NCI-H1417 treated with DMSO at 0.1 percent for 48 hours (cell line): ENCODE measurements at places on chromosomes 2 and 18.

DNA sequence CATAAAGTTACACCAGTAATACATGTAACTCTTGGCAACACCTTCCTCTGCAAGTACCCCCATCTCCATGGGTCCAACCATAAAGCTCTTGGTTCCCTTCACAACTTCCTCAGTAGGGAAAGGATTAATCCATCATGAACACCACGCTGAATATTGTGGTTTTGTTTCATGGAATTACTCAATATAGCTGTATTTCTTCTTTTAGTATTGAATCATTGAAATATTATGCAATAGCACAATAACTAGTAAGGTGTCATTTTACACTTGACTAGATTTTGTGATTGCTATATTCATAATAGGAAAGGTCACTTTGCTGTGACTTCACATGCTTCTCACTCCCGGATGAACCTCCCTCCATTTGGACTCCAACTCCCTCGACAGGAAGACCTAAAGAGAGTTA lies 29.7 kb upstream of the PID1 start:
- no peak for DNase-seq

- no peak for DNase-seq
Observed at GRCh38 chr2:218854860-218855259, 4.7 kb upstream of the WNT6 start.

DNA sequence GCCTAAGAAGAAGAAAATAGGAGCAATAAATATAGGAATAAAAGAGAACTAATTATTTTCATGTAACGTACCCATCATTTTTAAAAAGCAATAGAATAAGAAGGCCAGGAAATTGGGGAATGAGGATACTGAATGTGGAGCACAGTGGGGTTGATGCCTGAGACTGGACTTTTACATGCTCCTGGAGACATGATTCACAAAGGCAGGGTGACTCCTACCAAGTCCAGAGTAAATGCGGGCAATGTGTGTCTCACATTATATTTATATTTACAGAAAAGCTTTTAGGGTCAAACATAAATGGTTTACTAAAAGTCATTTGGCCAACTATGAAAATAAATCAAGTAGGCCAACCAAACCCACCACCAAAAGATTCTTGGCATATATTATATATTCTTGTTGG lies 87.9 kb upstream of the COL5A2 start:
- no peak for DNase-seq

DNA sequence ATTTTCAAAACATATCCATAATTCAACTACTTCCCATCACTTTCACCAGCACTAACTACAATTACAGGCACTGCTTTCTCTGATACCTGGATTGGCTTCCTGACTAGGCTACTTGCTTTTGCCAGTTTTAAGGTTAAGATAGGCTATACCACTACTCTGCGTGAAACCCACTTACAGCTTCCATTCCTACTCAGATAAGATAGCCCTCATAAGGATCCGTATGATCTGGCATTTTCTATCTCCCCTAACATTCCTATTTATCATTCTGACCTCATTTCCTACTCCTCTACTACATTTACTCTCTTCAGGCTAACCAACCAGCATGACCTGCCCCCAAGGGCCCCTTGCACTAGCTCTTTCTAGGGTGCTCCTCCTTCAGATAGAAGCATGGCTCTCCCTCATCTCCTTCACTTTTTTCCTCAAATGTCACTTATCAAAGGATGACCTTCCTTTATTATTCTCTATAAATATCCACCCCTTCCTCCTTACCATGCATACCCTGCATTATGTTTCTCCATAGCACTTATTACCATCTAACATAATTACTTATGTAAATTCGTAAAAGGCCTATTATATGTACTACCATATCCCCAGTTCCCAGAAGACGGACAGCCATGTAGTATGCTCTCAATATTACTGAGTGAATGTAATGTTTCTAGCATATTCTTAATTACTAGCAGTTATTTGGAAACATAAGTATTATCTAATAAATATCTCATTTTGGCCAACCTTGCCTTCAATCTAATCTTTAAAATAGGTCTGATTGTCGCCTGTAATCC lies 4.4 kb downstream of the TIA1 start:
- no peak for DNase-seq

GRCh38 chr2:9770308-9771100 lies 72.8 kb upstream of the TAF1B start:
- DNase-seq, result peak; percentile 31

DNA sequence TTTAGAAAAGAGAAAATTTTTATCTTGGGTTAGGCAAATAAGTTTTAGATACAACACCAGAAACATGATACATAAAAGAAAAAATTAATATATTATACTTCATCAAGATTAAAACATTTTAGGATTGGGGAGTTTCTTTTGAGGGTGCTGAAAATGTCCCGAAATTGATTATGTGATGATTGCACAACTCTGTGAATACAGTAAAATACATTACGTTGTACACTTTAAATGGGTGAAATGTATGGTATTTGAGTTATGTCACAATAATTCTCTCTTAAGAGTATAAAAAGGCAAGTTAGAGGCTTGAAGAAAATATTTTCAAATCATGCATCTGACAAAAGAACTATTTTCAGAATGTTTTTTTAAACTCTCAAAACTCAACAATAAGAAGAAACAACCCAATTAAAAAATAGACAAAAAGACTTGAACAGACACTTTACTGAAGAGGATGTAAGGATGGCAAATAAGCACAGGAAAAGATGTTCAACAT lies 36.2 kb upstream of the INO80C start:
- DNase-seq, result no peak

DNA sequence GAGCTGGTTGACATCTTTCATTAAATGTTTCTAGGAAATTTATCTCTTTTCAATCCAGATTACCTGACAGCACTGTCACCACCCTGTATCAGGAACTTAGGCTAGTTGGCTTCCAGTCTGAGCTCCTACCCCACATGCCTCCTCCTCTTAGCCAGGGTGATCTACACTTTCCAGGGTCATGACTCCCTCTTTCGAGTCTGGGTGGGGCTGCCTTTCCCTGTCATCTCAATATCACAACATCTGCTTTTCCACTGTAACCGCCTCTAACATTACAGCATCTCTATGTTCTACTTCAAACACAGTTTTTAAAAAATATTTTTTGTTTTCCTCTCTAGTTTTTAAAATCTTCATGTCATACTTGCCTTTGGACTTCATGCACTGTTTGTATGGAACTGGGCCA lies 129.2 kb downstream of the RBMS1 start:
- DNase-seq, result no peak

DNA sequence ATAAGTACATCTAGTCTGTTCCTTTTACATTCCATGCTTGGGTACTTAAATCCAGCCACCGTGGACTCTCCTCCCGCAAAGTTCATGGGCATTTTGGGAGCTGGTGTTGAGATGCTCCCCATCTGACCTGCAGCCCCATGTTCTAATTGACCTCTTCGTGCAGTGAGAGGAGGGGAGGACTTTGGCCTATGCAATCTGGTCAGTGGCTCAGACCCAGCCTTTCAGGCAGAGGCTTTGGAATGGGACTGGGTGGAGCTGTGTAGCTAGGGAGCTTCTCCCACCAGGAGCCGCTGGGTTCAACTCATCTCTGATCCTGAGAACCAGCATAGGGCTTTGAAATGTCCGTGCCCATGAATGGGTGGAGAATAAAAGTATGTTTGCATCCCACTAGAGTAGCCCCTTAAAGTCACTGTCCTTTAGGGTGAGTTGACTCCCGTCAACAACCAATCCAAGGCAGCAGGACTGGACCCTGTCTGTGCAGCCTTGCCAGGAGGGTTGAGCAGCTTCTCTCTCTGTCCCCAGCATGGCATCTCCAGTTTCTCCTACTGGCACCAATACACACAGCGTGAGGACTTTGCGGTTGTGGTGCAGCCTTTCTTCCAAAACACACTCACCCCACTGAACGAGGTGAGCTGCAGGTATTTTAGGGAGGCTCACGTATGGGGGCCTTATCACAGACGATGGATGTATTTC lies 120.0 kb upstream of the PPP1CB start:
- no peak for DNase-seq

DNA sequence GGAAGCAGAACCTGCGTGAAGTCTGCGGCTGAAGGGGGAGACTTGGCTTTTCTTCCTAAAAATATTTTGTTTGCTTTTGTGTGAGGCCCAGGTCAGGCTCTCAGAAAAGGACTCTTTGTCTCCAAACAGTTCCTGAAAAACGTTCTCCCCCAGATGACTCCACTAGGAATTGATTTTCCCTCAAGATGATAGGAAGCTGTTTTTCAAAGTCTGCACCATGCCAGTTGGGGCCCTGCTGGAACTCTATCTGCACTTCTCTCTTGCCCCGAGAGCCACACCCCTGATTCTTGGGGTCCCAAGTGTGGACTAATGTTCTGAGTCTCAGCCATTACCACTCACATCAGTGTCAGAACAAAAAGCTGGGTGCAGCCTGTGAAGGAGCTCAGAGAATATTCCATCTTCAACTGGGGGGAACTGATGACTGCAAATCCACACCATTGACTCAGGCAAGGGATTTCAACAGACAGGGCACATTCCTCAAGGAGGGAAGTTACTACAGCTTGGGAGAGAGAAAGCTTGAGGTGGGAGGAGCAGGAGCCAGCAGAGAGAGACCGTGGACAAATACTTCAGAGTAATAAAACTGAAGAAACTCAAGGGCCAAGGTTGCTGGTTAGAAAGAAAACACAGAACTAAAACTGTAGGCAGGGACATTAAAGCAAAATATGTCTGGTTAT lies 768.3 kb downstream of the RNF144A start:
- DNase-seq, result no peak

- no peak for DNase-seq
Observed at GRCh38 chr18:50830544-50830943, 10.7 kb upstream of the MRO start.

DNA sequence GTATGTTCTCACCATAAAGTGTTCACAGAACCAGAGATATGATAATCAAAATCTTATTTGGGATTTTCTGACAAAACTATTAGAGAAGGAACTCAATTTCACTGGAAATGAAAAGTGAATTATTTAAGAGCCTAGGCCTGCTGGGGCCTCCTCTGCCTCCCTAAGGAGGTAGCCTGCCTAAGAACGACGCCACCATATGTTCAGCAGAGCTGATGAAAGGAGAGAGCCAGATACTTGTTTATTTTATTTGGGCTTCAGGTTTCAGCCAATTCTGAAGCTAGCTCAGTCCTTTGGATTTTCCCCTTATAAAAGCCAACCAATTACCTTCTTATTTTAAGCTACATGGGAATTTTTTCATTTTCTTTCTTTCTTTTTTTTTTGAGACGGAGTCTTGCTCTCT lies 433.1 kb upstream of the MAP2 start:
- DNase-seq, result no peak

- DNase-seq, result no peak
Observed at GRCh38 chr2:3146175-3146574, 231.4 kb downstream of the EIPR1 start.

DNA sequence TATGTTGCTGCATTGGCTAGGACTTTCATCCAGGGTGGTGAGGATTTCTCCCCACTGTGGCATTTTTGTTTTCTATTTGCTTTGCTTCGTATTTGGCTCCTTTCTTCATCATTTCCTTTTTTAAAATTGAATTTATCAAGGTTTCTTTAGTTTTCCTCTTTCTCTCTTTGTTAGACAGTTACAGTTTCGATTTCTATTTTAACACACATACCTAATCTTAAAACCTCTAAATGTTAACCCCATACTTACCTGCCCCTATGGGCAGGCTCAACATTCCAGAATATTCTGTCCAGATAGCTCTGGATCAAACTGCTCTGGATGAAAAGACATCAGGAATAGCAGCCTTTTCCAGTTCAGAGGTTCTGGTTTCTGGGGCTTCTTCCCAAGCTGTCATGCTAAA lies 49.2 kb downstream of the DIPK1C start:
- DNase-seq, result no peak

- no peak for DNase-seq
Observed at GRCh38 chr2:173117678-173118077, 42.0 kb downstream of the MAP3K20 start.

DNA sequence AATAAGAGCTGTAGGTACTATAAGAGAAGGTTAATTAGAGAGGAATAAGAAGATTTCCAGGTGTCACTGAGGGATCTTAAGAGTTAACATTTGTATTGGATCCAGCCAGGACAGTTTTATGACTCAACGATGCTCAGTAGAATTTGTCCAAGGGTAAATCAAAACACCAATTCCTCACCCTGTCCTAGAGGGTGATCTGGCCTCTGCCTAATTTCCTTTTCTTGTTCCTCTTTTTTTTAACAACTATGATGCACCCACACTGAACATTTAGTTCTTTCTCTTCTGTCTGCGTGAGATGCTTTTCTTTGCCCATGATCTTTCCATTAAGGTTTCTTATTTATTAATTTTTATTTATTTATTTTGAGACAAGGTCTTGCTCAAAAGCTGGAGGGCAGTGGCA lies 92.0 kb downstream of the PMS1 start:
- no peak for DNase-seq

DNA sequence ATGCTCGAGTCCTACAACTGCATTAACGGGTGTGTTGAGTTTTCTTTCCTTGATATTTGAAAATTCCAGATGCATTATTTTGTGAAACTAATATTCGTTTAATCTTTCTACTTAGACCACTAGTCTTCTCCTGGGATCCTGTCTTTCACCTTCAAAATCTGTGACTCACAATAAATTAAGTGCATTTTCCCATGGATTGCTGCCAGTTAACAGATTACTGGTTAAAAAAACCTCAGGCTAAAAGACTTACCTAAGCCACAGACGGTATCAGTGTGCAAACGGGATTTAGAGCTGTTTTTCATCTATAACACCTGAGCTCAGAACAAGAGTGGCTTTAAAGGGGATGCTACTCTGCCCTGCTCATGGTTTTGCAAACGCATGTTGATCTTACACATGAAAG lies 10.2 kb downstream of the FECH start:
- DNase-seq, result no peak

DNA sequence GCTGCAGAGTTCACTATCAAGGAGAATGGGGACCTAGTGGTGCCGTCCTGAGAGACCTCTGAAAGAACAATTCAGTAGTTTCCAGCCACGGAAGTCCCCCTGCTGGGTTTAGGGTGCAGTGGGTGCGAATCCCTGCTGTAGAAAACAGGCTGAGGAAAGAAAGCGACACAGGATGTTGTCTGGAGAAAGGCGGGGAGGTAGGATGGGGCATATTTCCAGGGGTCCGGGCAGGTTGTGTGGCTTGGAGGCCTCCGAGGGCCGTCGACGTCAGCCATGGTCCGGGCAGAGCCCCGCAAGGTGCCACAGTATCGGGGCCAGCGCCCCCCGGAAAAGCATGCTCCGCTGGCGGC lies 807 bp upstream of the CREB1 start:
- no peak for DNase-seq

DNA sequence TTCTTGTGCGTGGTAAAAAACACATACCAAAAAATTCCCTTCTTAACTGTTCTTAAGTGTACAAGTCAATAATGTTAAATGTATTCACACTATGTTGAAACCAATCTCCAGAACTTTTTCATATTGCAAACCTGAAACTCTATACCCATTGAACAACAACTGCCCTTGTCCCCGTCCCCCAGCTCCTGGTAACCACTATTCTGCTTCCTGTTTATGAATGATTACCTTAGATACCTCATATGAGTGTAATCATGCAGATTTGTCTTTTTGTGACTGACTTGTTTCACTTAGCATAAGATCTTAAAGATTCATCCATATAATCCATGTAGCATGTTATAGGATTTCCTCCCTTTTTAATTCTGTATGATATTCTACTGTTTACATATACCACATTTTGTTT lies 59.9 kb downstream of the NAT8 start:
- DNase-seq, result no peak
